ENCODE measurements at places on chromosomes 16 and 17. TPM values are rescaled to one million over a fixed set of nuclear protein-coding genes. Genes with fewer than 3 reads are reported as not detected.

DNA sequence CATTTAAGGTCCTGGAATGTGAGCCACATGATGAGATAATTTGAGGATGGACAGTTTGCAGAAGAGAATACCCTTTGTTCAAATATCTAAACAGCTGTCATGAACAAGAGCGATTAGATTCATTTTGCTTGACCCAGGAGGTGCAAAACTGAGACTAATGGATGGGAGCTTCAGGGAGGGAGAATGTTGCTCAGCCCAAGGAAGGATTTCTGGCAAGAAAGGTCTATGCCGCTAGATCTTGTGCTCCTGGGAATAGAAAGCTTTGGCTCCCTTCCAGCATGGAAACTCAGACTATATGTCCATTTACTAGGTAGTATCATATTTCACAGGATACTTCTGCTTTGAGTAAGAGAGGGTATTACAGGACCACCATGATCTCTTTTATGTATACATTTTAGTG, 14.8 kb upstream of the CDH11 start:
- DNase-seq: no peak

DNA sequence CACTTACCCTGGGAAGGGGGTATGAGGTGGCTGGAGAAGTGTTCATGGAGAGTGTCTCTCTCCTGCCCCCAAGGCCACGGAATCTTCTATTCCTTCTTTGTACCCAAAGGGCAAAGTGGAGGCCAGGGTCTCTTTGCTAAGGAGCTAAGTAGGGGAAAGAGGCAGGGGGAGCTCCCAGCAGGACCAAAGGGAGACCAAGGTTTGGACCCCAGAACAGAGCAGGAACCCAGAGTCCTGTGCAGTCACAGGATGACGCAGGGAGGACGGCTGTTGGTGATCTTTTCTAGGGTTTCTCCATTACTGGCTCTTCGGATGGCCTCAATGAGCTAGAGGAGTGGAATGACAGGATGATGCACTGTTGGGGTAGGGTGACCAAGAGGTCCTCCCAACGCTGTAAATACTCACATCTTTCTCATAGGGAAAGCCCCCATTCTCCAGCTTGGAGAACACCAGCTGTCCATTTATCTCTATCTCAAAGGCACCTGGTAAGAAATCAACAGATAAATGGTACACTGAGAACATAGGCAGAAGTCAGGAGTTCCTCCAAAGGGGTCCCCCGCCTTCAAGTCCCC, 966 bp downstream of the MIEN1 start:
- DNase-seq: no peak

HBA1 gene
- total RNA-seq: not detected

DNA sequence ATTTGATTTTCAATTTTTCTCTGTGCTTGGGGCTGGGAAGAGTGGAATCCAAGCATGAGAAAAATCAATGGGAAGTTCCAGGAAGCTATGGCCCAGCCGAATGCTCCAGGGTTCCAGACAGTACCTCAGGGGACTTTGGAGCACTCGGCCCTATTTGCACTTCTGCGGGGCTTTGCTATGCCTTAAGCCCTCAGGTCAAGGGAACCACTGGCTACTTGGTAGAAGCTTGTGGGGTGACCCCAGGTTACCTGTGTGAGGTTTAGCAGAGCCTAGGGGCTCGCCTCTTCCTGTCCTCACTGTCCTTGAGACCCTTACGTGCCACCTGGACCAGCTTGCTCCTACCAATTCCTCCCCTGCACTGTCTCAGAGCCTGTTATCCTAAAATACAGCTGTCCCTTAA, 121.3 kb downstream of the MGAT5B start:
- DNase-seq: no peak

DNA sequence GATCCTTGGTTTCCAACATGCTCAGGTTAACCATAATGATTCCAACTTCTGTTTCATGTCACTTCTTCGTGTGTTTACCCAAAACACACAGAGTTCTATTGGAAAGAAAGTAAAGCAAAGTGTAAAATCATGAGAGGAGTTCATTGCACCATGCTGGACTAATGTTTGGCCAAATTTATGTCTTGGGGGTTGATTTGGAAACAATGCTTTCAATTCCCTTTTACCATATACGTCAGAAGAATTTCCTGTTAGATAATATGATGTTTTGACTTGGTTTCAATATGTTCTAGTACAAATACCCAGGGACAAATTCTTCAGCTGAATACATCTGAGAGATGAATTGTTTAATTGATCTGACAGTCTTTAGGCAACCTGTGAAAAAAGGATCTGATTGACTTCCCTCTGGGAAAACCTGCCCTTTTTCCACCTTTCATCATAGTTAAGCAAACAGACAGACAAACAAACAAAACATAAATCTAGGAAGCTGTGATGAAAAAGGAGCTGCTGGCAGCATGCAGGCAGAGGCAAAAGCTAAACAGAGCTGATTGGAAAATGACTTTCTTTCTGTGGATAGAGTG, 26.0 kb upstream of the MPHOSPH6 start:
- no peak for DNase-seq

RHBDF2 gene
- total RNA-seq: 18.1 TPM

DNA sequence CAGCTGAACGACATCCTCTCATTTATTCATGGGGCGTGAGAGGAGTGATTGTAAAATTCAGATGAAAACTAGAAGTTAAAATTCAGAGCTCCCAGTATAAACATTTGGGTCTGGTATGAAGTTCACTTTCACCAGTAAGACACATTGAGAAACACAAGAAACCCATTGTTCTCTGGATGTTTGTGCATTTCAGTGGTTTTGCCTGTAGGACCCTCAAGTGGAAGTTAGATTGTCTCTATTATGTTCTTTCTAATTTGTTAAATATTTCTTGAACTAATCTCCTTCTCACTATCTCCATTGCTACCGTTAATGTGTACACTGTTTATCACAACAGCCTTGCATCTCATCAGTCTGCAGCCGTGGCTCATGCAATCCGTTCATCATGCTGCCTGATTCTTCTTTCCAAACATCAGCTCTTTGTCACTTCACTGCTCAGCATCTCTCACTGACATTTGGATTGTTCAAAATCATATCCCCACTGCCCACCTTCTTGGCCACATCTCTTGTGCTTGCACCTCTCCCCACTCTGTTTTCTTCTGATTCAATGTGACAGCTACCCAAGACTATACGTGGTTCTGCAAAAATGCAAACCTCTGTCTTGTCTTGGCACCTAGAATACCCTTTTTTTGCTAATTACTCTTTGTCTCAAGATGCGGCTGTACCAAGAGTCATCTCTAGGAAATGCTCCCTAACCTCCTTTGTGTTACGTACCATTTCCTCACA, 49.5 kb downstream of the HLF start:
- no peak for DNase-seq

RHBDL3 gene
- total RNA-seq: 0.30 TPM

- DNase-seq: peak; percentile 62
Measured at GRCh38 chr17:7989781-7990655, 12.4 kb upstream of the GUCY2D start.

DNA sequence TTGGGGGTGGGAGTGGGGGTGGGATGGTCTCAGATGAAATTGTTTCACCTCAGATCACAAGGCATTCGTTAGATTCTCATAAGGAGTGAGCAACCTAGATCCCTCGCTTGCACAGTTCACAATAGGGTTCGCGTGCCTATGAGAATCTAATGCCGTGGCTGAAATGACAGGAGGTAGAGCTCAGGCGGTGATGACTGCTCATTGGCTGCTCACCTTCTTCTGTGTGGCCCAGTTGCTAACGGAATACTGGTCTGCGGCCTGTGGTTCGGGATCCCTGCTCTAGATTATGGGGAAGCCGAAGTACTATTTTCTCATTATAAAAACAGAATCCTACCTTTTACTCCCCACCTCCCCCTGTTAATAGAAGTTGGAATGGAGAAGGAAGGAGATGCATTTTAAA, 18.9 kb downstream of the CLTC start:
- DNase-seq: no peak

DNA sequence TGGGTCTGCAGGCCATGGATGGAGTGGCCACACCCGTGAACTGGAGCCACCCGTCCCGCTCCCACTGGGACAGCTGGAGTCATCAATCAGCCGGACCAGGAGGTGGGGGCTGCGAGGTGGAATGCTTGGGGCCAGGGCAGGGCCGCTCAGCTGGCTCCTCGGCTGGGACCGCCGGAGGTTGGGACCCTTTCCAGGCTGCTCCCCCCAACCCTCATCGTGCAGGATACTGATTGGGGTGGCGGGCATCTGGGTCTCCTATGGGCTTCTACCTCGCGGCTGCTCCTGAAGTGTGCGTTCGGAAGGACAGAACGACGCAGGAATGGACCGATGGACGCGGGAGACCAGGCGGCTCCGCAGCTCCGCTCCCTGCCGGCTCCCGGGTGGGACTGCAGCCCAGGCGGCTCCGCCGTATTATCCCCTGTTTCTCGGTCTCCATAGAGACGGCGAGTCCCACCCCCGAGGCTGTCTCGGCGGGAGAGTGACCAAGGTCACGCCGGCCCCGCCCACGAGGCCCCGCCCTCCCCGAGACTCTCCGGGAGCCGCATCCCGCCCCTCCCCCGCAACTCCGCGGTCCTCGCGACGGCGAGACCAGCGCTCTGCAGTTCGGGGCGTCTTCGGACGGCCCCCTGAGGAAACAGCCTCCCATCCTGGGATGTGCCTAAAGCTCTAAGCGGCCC, at the start of gene TPPP3:
Gene TPPP3, minus strand, starts transcription at position 388 of the 677 bp plus-strand sequence. CDS start 2,387 bp downstream, outside the sequence.
- peak; percentile 77 for DNase-seq

- DNase-seq: no peak
Measured at GRCh38 chr16:89716493-89716892, 4.2 kb downstream of the VPS9D1 start.

- DNase-seq: peak; percentile 84
Measured at GRCh38 chr17:4087911-4088693, 54.7 kb downstream of the ZZEF1 start.

CFAP52 gene
- total RNA-seq: not detected

DNA sequence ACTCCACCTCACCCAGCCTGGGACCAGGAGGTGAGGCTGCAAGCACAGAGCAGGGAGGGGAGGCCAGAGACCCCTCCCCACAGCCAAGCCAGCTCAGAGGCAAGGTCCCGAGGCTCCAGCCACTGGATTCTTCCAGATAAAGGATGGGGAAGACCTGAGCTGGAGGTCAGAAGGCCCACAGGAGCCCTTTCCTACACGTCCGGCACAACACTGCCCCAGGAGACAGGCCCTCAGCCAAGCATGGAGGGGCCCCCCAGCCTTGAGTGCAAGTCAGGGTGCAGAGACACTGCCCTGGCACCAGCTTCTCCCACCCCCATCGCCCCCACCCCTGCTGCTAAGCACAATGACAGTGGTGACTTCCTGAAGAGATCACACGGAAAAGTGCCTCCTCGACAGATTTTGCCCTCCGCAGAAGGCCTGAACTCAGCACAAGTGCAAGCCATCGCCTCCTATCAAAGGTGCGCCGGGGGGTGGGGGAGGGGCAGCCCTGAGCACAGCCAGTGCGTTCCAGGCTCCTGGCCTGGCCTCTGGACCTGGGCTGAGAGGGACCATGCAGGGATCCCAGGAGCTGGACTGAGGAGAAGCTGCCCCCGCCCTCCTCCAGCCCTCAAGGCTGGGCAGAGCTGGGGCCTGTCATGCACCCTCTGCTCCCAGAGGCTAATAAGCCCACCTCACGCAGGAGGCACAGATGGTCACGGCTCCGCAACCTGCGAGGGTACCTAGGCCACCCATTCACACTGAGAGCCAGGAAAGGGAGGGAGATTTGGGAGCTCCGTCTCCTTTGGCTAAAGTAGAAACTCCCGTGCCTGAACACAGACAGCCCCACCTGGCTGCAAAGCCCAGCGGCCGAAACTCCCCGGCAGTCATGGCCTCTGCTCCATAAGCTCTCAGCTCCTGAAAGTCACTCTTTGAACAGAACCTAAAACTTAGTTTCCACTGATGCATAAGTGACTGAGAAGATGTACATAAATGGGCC, 2.7 kb downstream of the MAFG start:
- DNase-seq: no peak

DNA sequence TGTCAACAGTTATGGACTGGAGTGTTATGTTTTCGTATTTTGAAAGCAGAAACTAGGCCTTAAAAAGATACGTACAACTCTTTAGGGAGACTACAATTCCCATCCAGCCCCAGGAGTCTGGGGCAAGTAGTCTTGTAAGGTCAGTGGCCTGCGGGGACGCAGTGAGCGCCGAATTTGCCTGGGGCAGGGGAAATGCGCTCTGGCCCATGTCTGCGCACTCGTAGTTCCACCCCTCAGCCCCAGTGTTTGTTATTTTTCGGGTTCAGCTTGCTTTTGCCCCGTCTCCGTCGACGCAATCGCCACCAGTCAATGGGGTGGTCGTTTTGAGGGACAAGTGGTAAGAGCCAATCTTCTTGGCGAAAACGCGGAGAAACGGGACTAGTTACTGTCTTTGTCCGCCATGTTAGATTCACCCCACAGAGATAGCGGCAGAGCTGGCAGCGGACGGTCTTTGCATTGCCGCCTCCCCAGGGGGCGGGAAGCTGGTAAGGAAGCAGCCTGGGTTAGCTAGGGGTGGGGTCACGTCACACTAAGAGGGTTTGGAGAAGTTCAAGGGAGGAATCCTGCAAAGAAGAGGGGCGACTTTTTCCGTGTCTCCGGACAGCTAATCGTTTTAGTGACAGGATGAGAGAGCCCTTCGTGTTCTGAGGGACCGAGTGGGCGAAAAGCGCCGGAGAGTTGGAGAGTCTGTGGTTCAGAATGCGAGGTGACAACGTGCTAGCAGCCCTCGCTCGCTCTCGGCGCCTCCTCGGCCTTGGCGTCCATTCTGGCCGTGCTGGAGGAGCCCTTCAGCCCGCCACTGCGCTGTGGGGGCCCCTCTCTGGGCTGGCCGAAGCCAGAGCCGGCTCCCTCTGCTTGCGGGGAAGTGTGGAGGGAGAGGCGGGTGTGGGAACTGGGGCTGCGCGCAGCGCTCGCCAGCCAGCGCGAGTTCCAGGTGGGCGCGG, 1.1 kb upstream of the BRCA1 start:
- peak; percentile 5 for DNase-seq

DNA sequence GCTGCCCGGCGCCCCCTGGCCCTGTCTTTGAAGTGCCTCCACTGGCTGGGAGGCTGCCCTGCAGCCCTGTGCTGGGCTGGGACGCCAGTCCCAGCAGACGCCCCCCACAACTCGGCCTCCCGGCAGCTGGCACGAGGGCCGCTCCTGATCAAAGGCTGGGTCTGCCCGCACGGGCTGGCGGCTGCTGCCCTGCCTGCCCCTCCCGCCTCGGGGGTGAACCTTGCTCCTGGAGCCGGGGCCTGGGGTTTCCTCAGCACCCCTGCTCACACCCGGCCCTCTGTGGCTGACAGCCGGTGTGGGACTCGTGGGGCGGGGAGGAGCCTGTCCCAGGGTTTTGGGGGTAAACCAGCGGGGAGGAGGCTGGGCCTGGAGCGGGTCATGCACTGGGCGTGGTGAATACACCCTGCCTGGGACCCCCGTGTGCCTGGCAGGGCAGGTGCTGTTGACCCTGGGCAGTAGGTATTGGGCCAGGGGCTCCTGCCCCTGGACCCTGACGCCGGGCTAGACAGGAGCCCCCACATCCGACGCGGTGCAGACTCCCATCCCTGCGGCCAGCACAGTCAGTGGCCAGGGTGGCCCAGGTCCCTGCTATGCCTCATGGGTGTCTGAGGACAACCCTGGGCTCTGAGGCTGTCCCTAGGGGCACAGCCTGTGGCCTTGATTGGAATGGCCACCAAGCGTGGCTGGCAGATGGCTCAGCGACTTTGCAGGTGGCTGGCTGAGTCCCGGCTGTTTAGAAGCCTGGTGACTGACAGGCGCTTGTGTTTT, 21.7 kb downstream of the CENPX start:
- DNase-seq: no peak

- DNase-seq: no peak
Measured at GRCh38 chr16:35011-35677, 18.3 kb downstream of the POLR3K start.
